ENCODE measurements at places on chromosomes 13 and 19.

GRCh38 chr13:110713981-110714796 lies 689 bp downstream of the ING1 start:
- peak; percentile 79 for DNase-seq

- DNase-seq: no peak
Observed at GRCh38 chr13:74273581-74273980, 139.4 kb upstream of the KLF12 start.

- no peak for DNase-seq
Observed at GRCh38 chr19:29579308-29579910, 26.7 kb upstream of the POP4 start.

GRCh38 chr19:47447470-47448359 lies 24.0 kb downstream of the SLC8A2 start:
- peak; percentile 67 for DNase-seq

GRCh38 chr13:109900741-109901140 lies 114.4 kb upstream of the IRS2 start:
- no peak for DNase-seq

- no peak for DNase-seq
Observed at GRCh38 chr19:46413262-46414031, at the start of gene CCDC8. Gene CCDC8, minus strand, starts transcription at chr19:46413564. Its CDS starts 754 bp downstream, at chr19:46412810.

DNA sequence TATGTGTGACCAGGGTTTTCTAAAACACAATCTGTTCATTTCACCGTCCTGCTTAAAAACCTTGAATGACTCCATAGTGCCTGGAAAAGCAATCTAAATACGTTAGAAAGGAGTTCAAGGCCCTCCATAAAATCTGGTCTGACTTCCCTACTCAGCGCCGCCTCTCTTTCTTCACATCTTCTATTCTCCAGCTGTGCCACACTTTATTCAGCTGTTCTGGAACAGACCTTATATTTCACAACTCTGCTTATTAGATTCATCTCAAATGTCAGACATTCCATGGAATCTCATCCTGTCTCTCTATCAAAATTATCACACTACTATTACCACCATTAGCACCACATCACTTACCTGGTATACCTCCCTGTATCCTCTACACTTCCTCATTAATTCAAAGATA lies 19.8 kb upstream of the SPART start:
- DNase-seq: no peak

DNA sequence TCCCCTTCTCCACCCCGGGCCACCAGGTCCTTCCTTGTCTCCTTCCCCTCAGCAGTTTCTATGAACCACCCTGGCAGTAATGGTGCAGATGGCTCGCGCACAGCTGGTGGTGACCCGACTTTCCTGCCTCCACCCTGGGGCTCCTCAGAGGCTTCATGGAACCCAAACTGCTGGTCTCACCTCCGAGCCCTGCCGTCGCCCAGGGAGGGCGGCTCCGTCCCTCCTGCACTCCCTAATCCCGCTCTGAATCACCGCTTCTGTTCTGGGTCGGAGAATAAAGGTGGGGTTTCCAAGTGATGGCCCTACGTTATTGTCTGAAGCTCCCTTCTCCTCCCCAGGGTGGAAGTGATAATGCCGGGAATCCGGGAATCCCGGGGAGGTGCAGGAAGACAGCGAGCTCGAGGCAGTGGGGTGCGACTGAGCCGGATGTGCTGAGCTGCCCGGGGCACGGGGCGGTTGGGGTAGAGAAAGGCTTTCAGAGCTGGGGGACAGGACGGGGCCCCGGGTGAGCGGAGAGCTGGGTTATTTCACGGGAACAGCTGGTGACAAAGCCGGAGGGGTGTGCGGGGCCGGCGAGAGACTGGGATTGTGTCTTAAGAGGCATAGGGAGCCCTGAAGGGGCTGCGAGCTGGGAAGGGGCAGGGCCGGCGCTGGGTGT lies 711 bp downstream of the FUT2 start:
- no peak for DNase-seq

- no peak for DNase-seq
Observed at GRCh38 chr13:113169277-113170272, 11.1 kb downstream of the PROZ start.

- DNase-seq: no peak
Observed at GRCh38 chr19:16627928-16628182, 149 bp downstream of the MED26 start.

GRCh38 chr19:14475251-14476073 lies at the start of gene PTGER1:
Gene PTGER1, minus strand, starts transcription at chr19:14475354. Its CDS starts 1,034 bp downstream, at chr19:14474320.
- peak; percentile 32 for DNase-seq

All from activated T-cell treated with anti-CD3 and anti-CD28 coated beads, Interleukin-2, amount 50 U/mL, for 1 hour (primary cell).